GDM1 (cell line): ENCODE measurements at places on chromosomes 12 and 14.

GRCh38 chr12:86513226-86513625 is 257.0 kb upstream of the MGAT4C start:
- DNase-seq = no peak

DNA sequence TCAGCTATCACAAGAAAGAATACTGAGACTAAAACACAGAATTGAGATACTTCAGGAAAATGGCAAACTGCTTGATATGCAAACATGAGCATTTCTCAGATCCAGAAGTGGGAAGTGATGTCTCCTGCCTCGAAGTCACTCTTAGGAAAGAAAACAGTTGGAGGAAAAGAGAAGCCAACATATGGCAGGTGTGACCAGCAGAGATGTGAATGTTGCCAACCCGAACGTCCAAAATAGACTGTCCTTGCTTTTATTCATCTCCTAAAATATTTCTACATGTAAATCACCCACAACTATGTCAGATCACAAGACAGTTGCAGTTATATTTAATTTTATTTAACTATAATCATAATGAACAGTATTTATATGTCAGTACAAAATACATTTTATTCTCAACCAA is 687.6 kb downstream of the GALC start:
- DNase-seq = no peak

DNA sequence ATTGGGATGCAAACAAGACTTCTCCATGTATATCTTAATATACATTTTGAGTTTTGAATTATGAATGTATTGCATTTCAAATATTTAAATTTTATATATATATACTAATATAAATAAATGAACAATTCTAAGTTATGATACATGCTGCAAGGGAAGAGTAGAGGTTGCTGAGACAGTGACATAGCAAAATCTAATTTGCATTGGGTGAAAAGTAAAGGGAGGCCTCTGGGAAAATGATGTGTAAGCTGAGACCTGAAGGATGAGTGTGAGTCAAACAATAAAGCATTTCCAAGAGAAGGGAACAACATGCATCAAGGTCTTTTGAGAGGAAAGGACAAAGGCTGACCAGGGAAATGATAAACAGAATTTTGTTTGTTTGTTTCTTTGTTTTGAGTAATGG is 62.9 kb upstream of the PTPRQ start:
- no peak for DNase-seq

DNA sequence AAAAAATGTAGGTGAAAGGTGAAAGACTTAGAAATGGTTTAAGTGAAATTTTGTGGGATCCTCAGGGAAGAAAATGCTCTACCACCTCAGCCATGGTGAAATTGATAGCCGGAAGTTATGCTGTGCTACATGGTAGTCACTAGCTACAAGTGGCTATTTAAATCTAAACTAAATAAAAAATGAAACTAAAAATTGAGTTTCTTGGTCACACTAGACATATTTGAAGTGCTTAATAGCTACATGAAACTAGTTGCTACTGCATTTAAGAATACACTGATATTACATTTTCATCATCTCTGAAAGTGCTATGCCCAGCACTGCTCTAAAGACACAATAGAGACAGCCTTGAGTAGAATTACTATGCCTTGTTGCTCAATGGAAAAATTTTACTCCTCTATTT is 10.3 kb upstream of the SLCO1B3 start:
- DNase-seq = no peak

- DNase-seq = peak; percentile 66
Measured at GRCh38 chr12:127559349-127560040, 707.5 kb upstream of the TMEM132C start.

DNA sequence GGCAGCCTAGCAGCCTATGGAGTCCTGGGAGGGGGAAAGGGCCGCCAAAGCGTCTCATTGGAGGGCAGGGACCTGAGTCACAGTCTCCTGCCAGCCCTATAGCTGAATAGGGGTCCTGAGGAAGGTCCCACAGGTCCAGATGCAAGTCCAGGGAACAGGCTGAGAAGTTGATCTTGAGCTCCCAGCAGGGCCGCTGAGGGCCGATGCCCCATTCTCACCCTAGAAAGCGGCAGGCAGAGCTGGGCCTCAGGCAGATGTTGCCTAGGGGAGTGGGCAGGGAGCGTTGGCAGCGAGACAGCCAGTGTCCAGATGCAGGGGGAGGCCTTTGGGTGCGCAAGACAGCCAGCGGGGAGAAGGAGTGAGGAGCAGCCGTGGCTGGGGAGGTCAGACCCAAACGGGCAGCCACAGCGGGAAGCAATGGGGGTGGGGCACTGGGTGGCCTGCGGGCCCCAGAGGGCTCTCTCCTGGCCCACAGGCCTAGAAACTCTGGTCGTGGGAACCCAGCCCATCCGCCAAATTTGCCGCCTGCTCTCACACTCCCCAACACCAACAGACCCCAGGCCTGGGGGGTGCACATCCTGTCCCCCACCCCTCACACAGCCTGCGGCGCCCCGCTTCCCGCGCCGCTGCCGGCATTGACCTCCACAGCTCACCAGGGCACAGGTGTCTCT is 1.1 kb downstream of the HDAC7 start:
- no peak for DNase-seq

DNA sequence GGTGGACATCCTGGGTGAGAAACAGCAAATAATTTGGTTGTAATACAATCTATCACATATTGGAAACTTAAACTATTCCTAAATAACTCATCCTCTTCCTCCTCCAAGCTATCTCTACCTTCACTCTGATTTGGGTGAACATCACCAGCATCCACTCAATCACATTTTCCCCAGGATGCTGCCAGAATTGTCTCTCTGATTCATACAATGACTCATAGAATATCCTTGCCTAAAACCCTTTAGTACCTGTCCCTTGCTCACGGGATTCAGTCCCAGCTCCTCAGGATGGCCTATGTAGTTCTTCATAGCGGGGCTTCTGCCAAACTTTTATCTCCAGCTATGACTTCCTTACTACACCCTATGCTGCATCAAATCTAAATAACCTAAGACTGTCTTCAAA is 146.8 kb downstream of the EMP1 start:
- DNase-seq = no peak

DNA sequence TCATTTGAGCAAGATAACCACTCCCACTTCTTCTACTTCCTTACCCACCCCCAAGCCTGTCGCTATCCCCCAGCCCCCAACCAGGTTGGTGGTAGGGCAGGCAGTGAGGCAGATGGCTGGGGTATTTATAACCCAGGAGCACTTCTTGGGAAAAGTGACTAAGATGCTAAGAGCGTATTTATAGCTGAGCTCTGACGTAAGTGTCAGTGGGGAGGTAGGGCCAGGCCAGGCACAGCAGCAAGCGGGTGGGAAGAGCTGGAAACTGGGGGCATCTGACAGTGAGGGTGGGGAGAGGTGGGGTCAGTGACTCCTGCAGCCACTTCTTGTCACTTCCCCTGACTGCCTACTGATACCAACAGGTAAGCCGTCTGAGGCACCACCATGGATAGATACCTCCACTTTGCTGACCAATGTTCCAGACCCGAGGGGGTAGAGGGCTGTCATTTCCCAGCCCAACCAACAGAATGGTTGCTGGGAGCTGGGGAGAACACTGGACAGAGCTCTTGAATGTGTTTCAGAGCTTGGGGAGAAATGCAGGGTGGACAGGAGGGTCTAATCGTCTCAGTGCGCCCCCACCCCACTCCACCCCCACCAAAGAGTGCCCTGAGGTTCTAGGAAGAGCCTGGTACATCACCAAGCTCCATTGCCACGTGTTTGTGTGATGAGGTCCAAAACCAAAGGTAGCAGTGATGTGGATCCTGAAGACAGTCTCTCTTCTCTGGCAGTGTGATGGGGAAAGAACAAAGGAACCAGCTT is 2.7 kb upstream of the INHBE start:
- peak; percentile 31 for DNase-seq

- no peak for DNase-seq
Measured at GRCh38 chr14:94079891-94080620, 946 bp downstream of the DDX24 start.

DNA sequence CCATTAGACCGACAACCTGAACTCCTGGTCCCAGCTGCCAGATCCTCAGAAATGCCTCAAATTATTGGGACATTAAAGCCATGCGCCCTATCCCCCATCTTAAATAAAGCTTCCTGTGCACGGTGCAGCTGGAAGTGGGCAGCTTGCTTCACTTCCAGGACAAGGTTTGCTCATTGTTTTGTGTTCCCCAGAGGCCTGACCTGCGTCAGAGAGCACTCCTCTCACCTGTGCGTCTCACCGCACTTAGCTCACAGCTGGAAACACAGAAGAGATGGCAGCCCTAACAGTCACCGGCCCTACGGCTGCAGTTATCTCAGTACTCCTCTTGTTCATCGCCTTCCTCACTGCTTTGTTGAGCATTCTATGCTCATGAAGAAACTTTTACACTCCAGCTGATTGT is 135.5 kb downstream of the ANO2 start:
- no peak for DNase-seq

GRCh38 chr12:50195832-50196231 is 28.7 kb upstream of the CERS5 start:
- no peak for DNase-seq

DNA sequence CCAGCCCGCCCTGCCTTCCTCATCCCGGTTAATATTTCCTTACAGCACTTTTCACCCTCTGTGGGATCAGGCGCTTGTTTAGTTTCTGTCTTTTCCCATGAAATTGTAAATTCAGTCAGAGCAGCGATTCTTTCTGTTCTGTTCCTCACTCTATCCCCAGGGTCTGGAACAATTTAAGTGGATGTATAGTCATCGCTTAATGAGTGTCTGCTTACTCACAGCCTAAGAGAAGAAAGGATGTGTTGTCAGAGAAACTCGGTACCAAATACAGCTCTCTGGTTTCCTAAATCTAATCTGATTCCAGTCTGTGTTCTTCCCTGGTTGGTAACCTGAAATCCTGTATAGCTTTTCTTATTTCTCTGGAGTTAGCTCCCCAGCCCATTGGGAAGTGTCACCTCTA is 44.9 kb downstream of the FOS start:
- DNase-seq = no peak

DNA sequence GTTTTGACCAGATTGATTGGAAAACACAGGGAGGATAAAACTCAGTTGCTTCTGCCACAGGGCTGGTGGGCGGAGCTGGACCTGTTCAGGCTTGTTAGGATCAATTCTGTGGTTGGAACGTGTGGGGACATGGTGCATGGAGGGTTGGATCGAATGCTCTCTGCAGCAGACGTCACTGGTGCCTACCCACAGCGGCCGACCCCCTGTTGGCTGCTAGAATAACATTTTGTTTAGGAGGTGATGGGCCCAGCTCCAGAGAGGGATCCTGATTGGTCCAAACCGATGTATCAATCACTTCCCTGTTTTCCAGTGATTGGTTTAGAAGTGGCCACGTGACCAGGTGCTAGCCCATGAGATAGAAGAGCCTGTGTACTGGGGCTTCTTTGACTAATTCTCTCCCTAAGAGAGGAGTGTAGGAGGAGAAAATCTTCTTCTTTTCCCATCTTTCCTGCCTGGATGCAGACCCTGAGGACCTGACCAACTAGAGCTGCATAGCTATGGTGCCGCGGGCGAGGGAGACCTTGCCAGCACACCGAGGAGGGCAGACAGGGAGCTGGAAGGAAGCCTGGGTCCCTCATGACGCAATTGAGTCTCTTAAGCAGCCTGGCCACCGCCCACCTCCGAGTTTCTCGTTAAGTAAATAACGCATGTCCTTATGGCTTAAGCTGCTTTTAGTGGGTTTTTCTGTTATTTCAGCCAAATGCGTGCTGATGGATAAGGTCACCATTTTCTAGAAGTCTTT is 163.5 kb downstream of the AACS start:
- no peak for DNase-seq

GRCh38 chr14:104826189-104826860 is 25.4 kb downstream of the ZBTB42 start:
- peak; percentile 70 for DNase-seq

DNA sequence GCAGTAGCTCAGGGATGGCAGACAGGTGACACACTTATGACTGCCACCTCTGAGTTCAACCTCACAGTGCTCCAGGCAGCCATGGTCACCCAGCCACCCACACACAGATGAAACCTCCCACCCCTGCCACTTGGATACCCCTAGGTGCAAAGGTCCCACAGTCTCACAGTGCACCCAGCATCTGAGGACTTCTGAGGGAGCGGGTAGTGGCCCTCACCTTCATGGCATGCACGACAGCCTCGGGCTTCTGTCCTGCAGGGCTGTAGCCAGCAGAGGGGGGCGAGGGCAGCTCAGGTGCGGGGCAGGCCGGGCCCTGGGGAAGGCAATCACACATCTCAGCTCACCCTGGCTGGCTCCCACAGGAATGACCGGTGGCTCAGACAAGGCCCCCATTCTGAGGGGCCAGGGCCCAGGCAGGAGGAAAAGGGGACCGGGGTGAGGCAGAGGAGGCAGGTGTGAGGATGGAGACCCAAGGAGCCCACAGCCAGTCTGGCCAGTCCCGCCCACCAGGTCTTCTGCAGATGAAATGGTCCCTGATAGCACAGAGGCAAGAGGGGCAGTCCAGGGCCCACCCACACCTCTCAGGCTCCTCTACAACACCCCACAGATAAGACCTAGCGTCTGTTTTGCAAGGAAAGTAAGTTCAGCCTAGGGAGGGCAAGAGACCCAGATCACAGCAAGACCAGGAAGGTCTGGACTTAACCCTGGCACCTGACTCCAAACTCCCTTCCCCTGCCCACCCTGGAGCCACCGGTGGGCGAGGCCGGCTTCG is 35.8 kb downstream of the CCNK start:
- no peak for DNase-seq

DNA sequence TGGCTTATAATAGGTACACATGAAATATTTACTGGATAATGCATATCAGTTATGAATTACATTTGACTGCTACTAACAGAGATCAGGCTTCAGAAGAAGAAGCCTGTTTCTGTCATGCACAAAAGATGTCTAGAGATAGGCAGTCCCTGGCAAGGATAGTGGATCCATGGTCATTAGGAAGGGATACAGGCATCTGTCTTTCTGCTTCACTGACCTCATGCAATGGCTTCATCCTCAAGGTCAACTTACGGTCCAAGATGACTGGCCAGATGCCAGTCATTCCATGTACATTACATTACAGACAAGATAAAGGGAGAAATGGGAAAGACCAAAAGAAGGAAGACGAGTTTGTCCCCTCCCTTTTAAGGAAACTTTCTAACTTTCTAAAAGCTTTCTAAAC is 94.0 kb downstream of the NUAK1 start:
- no peak for DNase-seq

DNA sequence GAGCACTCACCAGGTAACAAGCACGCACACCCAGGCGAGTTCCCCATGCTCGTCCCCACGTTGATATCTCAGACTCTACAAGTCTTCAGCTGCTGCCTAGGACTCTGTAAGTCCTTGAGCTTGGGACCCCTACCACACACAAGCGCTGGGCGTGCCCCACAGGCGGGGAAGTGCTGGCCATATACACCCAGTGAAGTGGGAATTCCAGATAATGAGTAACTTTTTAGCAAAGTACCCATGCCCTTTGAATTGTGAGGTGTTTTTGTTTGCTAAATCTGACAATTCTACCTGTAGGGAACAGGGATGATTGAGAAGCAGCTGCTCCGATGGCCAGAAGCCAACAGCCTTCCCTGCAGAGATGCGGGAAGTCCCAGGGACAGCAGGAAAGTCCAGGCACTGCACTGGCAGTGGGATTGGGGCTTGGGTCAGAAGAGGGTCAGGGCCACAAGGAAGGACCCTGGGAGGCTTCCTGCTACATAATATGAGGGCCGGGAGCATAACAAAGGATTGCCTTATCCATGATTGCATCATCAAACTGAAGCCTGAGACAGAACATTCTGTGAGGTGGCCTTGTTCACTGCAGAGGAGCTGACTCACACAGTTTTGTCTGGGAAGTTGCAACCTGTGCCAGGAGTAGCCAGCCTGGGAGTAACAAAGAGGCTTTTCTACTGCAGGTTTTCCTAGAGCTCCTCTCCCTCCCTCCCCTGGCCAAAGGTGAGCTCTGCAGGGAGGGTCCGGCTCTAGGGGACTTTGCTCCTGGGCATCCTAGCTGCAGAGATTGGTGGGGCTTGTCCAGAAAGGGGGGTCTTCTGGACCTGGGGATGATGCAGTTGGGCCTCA is 13.2 kb upstream of the SERPINA3 start:
- DNase-seq = no peak
